Kidney tubule cell (primary cell): ENCODE measurements at places on chromosomes 5 and 9.

DNA sequence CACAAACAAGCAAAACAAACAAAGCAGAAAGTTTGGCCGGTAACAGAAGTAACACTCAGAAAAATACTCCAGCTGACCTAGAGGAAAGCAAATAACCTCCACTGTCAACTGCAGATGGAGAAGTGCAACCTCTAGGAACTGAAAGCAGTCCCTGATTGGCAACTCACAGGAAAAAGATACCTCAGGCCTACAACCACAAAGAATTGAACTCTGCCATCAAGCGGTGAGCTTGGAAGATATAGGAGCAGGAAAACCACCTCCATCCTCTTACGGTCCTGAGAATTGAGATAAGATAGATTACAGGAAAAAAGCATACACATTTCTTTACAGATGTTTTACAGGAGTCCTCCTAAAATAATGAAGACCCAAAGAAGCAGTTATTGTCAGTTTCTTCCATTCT is 184.5 kb downstream of the PDZD2 start:
- DNase-seq: no peak

DNA sequence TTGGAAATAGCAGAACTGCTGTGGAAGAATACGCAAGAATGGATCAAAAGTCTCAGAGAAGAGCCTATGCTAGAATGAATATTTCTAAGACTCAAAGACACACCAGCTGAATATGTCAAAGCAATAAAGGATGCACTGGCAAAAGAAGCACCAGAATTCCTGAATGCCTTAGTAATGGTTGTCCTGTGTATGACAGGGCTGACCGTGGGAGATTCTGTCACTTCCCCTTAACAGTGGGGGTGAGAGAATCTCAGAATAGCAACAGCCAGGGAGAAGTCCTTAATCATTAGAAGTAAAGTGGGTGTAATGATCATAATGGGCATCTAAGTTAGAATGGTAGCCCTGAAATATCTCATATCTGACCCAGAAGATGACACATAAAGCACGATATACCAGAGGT is 14.6 kb upstream of the PRR16 start:
- peak; percentile 54 for DNase-seq

- DNase-seq: no peak
Measured at GRCh38 chr5:76143884-76144283, 60.7 kb downstream of the SV2C start.

DNA sequence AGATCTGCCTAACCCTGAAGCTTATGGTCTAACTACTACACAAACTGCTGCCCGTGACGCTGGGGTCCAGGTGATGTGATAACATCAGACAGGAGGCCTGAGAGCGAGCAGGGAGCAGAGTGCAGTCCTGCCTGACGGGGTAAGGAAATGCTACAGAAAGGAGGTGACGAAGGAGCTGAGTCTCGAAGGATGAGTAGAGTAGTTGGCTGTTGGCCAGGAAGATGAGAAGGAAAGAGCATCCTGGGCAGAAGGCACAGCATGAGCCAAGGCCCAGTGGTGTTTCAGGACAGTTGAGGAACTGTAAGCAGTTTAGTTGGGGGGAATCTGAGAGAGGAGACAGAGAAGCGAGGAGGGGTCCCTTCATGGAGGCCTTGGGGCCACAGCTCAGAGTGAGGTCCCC is 136.0 kb upstream of the TBC1D2 start:
- no peak for DNase-seq

DNA sequence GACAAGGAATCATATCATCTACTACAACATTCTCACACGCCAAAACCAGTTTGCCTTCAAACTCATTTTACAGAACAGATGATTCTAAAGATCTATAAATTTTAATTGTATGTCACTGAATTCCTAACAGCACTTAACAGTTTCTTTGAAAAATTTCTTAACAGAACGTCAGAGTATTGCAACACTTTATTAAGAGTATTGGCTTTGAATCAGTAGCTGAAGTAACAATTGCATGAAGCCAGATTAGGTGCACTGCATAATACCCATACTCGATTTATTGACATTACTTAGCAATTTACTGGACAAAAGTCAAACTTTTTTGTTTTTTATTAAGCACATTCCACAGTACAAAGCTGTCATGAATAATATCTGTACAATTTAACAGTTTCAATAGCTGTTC is 75.8 kb downstream of the SMIM23 start:
- no peak for DNase-seq

GRCh38 chr9:136147890-136148714 is 29.4 kb upstream of the TMEM250 start:
- no peak for DNase-seq

DNA sequence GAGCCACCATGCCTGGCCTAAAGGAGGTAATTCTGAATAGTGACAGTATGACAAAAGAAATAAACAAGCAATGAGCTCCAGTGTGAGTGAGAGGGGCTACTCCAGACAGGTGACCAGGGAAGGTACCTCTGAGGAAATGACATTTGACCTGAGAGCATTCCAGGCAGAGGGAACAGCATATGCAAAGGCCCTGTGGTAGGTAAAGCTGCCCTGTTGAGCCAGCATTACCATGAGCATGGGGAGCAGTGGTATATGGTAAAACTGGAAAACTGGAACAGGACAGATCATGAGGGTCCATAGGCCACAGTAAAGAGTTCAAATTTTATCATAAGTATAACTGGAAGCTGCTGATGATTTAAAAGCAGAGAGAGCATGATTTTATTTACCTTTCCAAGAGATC is 6.0 kb upstream of the SFXN1 start:
- DNase-seq: no peak

DNA sequence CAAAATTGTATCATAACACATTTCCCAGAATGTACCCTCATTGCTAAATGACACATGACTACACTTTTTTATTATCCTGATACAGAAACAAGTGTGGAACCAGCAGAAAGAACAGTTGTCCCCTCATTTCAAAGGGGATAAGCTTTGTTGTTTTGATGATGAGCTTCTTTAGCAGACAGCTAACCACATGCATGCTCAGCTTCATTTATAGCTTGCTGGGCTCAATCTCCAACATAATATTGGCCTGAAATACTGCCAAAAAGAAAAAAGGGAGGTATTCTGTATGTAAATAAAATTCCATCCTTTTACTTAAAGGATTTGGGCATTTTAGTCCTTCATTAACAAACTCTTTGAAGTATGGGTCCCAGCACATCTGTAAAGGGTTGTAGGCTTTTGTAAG is 120.4 kb downstream of the SPATA31D1 start:
- DNase-seq: no peak

- no peak for DNase-seq
Measured at GRCh38 chr9:96078897-96079490, 203.5 kb downstream of the ERCC6L2 start.
